GM23248 (cell line): ENCODE measurements at places on chromosomes 16 and 17. TPM values are rescaled to one million over a fixed set of nuclear protein-coding genes. Genes with fewer than 3 reads are reported as not detected.

MT1M gene
- total RNA-seq = 3.8 and 8.2 TPM in 2 replicates

HS3ST3A1 gene
- total RNA-seq = 85.1 and 99.3 TPM in 2 replicates

CCDC200 gene
- total RNA-seq = not detected in 2 replicates

KIF2B gene
- total RNA-seq = not detected in 2 replicates

ARHGAP44 gene
- 0.11 and 0.13 TPM in 2 replicates for total RNA-seq

KRT38 gene
- not detected in 2 replicates for total RNA-seq

PLA2G10 gene
- not detected in 2 replicates for total RNA-seq

CWC25 gene
- total RNA-seq = 9.7 and 18.7 TPM in 2 replicates

ABCA10 gene
- total RNA-seq = 0.11 and 0.13 TPM in 2 replicates

WNK4 gene
- total RNA-seq = 3.0 and 3.4 TPM in 2 replicates

KRTAP4-12 gene
- not detected in 2 replicates for total RNA-seq

OSGIN1 gene
- 0.63 and 1.1 TPM in 2 replicates for total RNA-seq

EPX gene
- not detected in 2 replicates for total RNA-seq

MAPT gene
- not detected in 2 replicates for total RNA-seq

GRCh38 chr16:70512456-70512855 lies 10.9 kb downstream of the COG4 start:
- DNase-seq = peak; percentile 78
- H3K27me3 ChIP-seq = no peaks in the 10 kb centered on the region
- peaks cover 54% of the 10 kb centered on the region for H3K36me3 ChIP-seq
- peak overlapping the region; percentile 70 for H3K27ac ChIP-seq

DNA sequence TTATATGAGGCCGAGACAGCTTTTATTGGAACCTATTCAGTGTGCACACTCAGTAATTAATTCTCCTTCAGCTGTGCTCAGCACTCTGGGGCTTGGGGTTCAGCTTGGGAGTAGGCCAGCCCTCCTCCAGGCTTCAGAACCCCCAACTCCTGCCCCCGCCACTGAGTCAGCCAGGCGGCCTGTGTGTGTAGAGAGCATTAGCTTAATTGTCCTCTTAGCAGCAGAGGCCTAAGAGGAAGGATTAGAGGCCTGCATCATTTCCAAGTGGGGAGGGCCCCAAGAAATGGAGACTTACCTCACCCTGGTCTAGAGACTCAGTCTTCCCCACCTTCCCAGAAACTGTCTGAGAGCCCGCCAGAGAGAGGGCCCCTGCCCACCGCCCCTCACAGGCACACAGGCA lies 772 bp downstream of the PRSS53 start:
- H3K27ac ChIP-seq = no peak overlapping the region
- H3K4me1 ChIP-seq = peaks cover 27% of the 10 kb centered on the region
- H3K4me3 ChIP-seq = no peak overlapping the region

DNA sequence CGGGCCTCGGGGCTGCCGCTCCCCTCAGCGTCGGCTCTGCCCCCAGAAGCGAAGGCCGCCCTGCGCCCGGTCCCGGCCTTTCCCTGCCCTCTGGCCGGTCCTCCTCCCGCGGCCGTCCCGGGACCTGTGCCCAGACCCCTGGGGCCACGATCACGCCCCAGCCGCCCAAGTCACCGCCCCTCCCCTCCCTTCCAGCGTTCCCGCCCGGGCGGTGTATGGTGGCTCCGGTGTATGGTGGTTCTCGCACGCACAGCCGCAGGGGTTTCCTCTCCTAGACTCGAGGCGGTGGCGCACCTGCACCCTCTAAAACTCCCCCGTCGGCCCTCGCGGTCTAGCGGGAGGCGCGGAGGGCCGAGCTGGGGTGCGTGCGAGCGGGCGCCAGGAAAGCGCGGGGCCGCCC lies 10.0 kb downstream of the TIGD7 start:
- H3K27ac ChIP-seq = no peak overlapping the region
- H3K36me3 ChIP-seq = peaks cover 39% of the 10 kb centered on the region
- H3K4me3 ChIP-seq = no peak overlapping the region
- DNase-seq = no peak

DNA sequence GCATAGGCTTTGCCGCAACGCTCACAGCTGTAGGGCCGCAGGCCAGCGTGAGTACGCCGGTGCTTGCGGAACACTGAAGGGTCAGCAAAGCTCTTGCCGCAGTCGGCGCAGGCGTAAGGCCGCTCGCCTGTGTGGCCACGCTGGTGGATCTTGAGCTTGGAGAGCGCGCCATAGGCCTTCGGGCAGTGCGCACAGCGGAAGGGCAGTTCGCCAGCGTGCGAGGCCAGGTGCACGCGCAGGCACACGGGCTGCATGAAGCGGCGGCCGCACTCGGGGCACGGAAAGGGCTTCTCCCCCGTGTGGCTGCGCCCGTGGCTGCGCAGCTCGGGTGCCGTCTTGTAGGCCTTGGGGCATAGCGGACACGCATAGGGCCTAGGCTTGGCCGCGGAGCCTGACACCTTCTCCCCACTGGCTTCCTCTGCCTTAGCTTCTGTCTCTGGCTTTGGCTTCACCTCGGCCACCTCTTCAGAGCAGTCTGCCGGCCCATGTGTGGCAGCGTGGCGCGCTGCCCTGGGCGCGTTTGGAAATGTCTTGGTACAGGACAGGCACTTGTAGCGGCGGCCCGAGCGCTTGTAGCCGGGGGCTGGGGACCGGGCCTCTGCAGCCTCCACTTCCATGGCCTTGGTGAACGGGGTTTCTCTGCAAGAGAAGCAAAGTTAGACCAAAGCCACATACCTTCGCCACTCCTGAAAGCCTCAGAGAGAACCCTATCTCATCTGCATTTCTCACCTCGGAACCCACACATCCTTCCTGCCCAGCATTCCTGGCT lies 10.0 kb downstream of the ZNF668 start:
- no peak for DNase-seq
- peak overlapping the region; percentile 37 for H3K4me3 ChIP-seq
- peak overlapping the region; percentile 92 for H3K27ac ChIP-seq
- H3K4me1 ChIP-seq = peaks cover 20% of the 10 kb centered on the region
- peaks cover 4% of the 10 kb centered on the region; the same call in 1 of the 2 replicates for H3K36me3 ChIP-seq

DNA sequence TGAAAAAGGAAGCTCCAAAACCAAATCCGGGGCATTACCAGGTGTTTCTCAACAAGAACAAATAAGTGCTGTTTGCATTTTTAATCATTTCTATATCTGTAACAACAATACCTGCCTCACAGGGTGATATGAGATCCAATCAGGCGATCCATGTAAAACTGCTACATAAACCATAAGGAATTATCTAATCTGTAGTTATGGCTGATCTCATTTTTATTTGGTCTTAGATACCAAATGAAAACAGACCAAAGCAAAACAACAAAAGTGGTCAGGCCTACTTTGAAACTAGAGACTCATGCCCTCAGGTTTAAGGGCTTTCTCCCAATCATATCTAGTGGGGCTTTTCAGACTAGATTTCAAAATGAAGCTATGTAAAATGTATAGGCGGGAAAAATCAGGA lies 28.3 kb downstream of the XPO6 start:
- no peaks in the 10 kb centered on the region for H3K27me3 ChIP-seq
- no peak overlapping the region for H3K27ac ChIP-seq
- H3K4me1 ChIP-seq = peaks cover 51% of the 10 kb centered on the region
- no peak for DNase-seq

DNA sequence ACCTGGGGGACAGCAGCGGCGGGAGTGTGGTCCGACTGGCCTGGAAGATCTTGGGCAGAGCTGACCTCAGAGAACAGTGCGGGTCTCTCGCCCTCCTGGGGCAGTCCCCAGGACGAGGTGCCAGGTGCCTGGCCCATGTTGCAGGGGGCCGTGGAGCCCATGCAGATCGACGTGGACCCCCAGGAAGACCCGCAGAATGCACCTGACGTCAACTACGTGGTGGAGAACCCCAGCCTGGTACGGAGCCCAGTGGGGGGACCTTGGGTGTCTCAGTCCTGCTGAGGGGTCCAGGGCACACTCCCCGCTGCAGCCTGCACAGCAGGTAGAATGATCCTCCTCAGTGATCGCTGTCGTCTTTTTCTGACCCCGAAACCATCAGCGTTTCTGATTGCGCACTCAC lies 1.4 kb downstream of the GPS1 start:
- H3K27me3 ChIP-seq = no peaks in the 10 kb centered on the region
- no peak for DNase-seq
- peak overlapping the region; percentile 98 for H3K4me3 ChIP-seq
- no peak overlapping the region for H3K27ac ChIP-seq

GRCh38 chr17:4087911-4088693 lies 54.7 kb downstream of the ZZEF1 start:
- no peaks in the 10 kb centered on the region for H3K27me3 ChIP-seq
- peaks cover 58% of the 10 kb centered on the region for H3K36me3 ChIP-seq

- no peaks in the 10 kb centered on the region for H3K27me3 ChIP-seq
- DNase-seq = no peak
- H3K36me3 ChIP-seq = no peaks in the 10 kb centered on the region
- no peak overlapping the region for H3K27ac ChIP-seq
Observed at GRCh38 chr16:12220766-12221165, 244.2 kb downstream of the SNX29 start.

GRCh38 chr17:74226252-74226651 lies 12.9 kb downstream of the TTYH2 start:
- no peaks in the 10 kb centered on the region for H3K4me1 ChIP-seq
- no peak overlapping the region for H3K27ac ChIP-seq
- no peaks in the 10 kb centered on the region for H3K36me3 ChIP-seq
- H3K27me3 ChIP-seq = no peaks in the 10 kb centered on the region
- no peak overlapping the region for H3K4me3 ChIP-seq

DNA sequence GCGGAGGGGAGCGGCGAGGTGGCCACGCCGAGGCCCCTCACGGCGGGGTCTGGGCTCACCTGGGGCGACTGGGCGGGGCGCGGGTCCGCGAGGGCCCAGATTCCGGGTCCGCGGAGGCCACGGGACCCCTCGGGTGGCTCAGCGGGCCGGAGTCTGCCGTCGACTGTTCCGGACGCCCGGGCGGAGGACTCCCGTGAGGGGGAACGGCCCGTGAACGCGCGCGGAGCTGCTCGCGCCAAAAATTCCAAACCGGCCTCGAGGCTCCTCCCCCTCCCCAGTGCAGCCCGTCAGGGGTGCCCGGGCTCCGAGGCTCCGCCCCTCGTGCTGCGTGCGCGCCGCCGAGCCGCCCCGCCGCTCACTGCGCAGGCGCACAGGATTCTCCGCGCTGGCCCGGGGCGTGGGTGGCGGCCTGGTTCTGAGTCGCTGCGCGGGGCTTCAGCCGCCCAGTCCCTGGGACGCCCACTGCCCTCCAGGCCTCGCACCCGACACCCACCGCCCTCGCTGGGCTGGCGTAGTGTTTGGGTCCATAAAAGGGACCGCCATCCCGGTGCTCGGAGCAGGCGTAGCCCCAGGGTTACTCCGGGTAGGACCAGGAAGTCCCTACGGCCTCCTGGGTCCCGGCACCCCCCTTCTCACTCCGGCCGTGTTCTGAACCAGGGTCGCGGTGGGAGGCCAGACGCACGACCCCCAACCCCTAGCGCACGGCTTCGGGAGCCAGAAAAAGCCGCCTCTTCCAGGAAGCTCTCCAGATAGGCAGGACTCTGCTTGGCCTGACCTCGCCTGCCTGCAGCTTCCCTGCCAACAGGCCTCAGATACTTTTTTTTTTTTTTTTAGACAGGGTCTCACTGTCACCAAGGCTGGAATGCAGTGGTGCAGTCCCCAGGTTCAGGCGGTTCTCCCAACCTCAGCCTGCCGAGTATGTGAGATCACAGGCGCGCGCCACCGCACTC lies at the start of gene PKMYT1:
PKMYT1 (minus strand) TSS at position 220 of the 950 bp plus-strand sequence. CDS start 789 bp downstream, outside the sequence.
- no peaks in the 10 kb centered on the region for H3K36me3 ChIP-seq
- no peaks in the 10 kb centered on the region for H3K4me1 ChIP-seq
- peak within 1 kb of the TSS; percentile 82 for H3K4me3 ChIP-seq
- H3K27me3 ChIP-seq = no peaks in the 10 kb centered on the region
- H3K27ac ChIP-seq = peak within 1 kb of the TSS; percentile 57

DNA sequence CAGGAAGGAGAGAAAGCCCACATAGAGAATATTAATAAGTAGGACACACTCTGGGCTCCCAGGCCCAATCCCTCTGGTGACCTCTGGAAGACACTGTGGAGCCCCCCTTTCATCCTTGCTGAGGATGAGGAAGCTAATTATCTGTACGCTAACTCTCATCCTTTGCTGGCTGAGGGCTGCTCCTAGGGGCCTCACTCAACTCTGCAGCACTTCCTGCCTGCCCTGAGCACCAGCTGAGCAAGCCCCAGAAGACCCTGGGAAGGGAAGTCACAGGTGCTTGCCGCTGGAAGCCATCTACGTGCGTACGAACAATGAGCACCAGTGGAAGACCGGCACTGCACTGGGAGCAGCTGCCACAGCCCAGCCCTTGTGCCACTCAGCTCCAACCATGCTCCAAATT lies 145.8 kb upstream of the CDH5 start:
- no peaks in the 10 kb centered on the region for H3K27me3 ChIP-seq
- H3K4me1 ChIP-seq = peaks cover 13% of the 10 kb centered on the region
- no peaks in the 10 kb centered on the region for H3K36me3 ChIP-seq
- no peak overlapping the region for H3K4me3 ChIP-seq
- no peak overlapping the region for H3K27ac ChIP-seq

DNA sequence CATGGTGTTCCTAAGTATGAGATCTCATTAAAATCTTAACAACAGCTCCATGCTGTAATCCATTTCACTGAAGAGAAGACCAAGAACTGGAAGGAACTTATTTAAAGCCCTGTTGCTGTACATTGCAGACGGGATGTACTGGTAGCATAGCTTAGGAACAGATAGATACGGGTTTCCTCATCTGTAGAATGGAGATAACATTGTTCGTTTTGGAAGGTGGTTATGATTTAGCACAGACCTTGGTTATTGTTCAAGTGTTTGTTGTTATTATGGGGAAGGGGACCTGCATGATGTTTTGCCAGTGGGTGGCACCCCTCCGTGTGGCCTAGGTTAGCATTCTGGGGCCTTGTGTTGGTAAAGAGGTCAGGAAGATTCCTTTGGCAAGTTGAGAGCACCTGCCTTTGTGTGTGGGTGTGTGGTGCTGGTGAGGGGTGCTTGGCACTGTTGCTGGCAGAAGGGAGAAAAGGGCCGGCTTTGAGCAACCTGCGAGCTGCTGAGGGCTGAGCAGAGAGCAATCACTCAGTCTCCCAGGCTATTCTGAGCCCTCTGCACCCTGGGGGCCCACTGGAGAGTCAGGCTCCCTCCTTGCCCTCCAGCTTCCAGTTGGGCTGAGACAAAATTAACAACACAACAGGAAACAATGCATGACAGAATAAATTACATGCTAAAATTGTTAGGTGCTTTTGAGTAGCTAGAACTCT lies 2.3 kb downstream of the TAOK2 start:
- H3K27ac ChIP-seq = no peak overlapping the region
- H3K4me1 ChIP-seq = peaks cover 20% of the 10 kb centered on the region
- DNase-seq = peak; percentile 19
- H3K27me3 ChIP-seq = no peaks in the 10 kb centered on the region
- H3K4me3 ChIP-seq = peak overlapping the region; percentile 87

- H3K27ac ChIP-seq = no peak overlapping the region
- H3K4me3 ChIP-seq = no peak overlapping the region
- no peaks in the 10 kb centered on the region for H3K36me3 ChIP-seq
Observed at GRCh38 chr17:45809499-45809898, 25.4 kb downstream of the CRHR1 start.
